Activated T-helper 1 cell treated with anti-CD3 and anti-CD28 coated beads, Interleukin-2, amount 50 U/mL, for 16 hours (primary cell): ENCODE measurements at places on chromosomes 2 and 18.

GRCh38 chr2:64698177-64698643 is 44.5 kb upstream of the SERTAD2 start:
- no peak for DNase-seq

GRCh38 chr2:32760628-32761027 is 132.8 kb downstream of the TTC27 start:
- DNase-seq = no peak

DNA sequence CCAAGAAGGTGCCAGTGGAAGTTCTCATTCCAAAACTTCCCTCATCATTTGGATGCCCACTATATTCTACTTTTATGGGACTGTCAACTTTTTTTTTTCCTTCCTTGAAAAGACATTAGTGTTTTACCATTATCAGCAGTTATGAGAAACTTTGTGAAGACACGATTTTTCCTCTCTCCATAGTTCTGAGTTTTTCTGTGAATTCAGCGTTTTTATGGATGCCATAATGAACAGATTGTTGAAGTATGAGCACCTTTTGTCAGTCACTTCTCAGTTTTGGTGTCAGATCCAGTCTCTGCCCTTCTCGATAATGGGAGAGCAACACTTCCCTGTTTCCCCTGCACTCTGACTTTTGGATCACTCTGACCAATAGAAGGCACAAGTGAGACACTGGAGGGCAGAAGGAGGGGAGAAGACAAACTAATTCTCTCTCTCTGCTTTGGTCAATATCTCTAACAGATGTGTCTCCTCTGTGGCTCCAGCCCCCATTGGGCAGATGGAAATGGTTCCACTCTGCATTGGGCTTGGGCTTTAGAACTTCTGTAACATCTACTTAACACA is 53.5 kb upstream of the FN1 start:
- DNase-seq = no peak

GRCh38 chr2:844715-845114 is 105.9 kb upstream of the SNTG2 start:
- DNase-seq = no peak

DNA sequence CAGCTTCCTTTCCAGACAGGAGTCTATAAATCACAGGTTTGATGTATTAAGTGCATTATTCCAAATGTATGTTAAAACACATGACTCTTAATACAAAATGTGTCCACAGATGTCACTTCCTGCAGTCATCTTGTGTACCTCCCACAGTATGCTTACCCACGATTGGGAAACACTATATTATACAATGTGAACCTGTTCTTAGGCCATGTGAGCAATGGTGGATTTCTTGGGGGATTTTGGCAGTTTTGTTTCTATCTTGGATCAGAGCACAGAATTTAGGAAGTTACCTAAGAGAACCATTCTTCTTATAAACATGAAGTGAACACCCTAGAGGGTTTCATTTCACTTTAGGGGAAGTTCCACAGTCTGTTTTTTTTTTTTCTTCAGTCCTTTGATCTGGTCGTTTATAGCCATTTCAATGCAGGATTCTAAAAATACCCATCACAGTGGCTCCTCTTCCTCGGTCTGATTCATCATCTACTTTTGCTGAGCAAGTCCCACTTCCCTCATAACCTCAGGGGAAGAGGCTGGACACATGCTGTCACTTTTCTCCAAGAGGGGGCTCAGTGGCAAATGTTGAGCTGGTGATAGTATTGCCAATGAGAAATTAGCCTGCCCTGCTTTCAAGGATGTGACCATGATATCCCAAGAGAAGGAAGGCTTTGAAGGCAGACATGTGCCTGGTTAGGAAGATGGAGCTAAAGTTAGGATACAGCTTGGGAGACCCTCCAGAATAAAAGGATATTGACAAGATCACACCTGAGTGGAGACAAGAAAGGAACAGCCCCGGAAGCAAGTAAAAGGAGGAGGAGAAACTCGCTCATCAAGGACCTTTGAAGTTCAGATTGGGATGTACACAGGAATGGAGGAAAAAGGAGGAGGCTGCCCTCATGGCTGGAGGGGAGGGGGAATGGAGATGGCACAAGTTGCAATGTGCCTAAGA is 22.6 kb downstream of the PLEK start:
- no peak for DNase-seq

- DNase-seq = no peak
These were observed 6.8 kb downstream of the COPS9 start for GRCh38 chr2:240129311-240129710.

DNA sequence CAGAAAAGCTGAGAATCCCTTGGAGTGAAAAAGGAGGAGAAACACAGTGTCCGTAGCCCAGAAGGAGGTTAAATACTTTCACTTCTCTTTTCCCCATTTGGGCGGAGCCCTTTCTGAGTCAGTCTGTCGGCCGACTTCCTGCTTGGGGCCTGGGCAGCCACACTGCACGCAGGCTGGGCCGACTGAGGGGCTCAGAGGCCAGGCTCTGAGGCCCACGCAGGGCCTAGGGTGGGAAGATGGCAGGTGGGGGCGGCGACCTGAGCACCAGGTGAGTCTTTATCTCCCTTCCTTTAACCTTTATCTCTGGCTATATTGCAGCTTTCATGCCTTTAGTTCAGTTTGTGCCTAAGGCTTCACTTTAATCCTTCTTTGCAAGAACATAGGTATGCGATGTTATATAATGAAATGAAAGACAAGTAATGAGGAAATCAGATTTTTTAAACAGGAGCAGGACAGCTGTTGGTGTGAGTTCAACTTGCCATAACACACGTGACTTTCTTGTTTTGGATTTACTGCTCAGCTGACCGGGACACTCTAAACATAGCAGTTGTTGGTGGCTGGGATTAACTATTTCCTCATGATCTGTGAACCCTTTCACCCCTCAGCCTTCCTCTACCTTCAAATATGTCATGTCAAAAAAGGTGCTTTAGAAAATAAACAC is at the start of gene SP100:
SP100 (plus strand) TSS at position 141 of the 661 bp plus-strand sequence; CDS start at position 237, 96 bp downstream.
- peak; percentile 62 for DNase-seq

DNA sequence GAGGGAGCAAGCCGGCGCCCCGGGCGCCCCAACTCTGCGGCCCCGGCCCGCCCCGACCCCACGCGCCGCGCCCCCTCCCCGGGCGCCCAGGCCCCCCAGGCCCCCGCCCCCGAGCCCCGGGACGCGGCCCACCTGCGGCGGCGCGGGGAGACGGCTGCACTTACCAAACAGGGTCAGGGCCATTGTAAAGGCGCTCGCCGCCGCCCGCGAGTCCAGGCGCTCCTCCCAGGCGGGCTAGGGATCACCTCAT is 526 bp downstream of the CHN1 start:
- DNase-seq = no peak

GRCh38 chr18:27728659-27729058 is 448.3 kb downstream of the CDH2 start:
- no peak for DNase-seq

- no peak for DNase-seq
These were observed 72.2 kb downstream of the MAP2 start for GRCh38 chr2:209495855-209496585.

GRCh38 chr18:49849331-49850217 is 36.2 kb upstream of the ACAA2 start:
- DNase-seq = no peak
